Placental pericyte (primary cell): ENCODE measurements at places on chromosomes 1 and 21. TPM values are rescaled to one million over a fixed set of nuclear protein-coding genes. Genes with fewer than 3 reads are reported as not detected.

The DYNLT5 gene
- 1.0 TPM in 1 of 2 replicates, not detected in the other for total RNA-seq

The PIGR gene
- total RNA-seq, result not detected in 2 replicates

The RGS8 gene
- not detected in 2 replicates for total RNA-seq

The TEKT2 gene
- total RNA-seq, result not detected in 2 replicates

The KRTAP10-1 gene
- total RNA-seq, result not detected in 2 replicates

The ACTA1 gene
- not detected in 2 replicates for total RNA-seq

The JUN gene
- 46.2 and 107 TPM in 2 replicates for total RNA-seq

The HCRTR1 gene
- total RNA-seq, result not detected in 2 replicates

The AMPD1 gene
- not detected in 2 replicates for total RNA-seq

The S100A9 gene
- total RNA-seq, result not detected in 2 replicates

The KCNA3 gene
- 0.66 and 6.4 TPM in 2 replicates for total RNA-seq

The SMCP gene
- total RNA-seq, result not detected in 2 replicates

The WNT3A gene
- total RNA-seq, result not detected in 2 replicates

The C4BPA gene
- not detected in 2 replicates for total RNA-seq

The TDRD10 gene
- not detected in 2 replicates for total RNA-seq

The ADCY10 gene
- under 0.01 and 0.22 TPM in 2 replicates for total RNA-seq

The SPRR4 gene
- total RNA-seq, result not detected in 2 replicates

The CDK18 gene
- total RNA-seq, result 0.14 and 0.22 TPM in 2 replicates

The NBPF26 gene
- total RNA-seq, result 13.7 and 24.1 TPM in 2 replicates

The LCE2A gene
- total RNA-seq, result 0.57 TPM in 1 of 2 replicates, not detected in the other

The CLCA1 gene
- 0.22 TPM in 1 of 2 replicates, not detected in the other for total RNA-seq

The OLIG2 gene
- total RNA-seq, result not detected in 2 replicates

The LEFTY1 gene
- total RNA-seq, result not detected in 2 replicates

The SLC6A17 gene
- 0.14 TPM in 1 of 2 replicates, not detected in the other for total RNA-seq

The SYCP1 gene
- not detected in 2 replicates for total RNA-seq

The ODR4 gene
- total RNA-seq, result 15.7 and 15.8 TPM in 2 replicates

The MAP3K6 gene
- total RNA-seq, result 6.1 and 22.0 TPM in 2 replicates

The SLC1A7 gene
- 0.14 and 3.7 TPM in 2 replicates for total RNA-seq

The CHRM3 gene
- under 0.01 TPM in 2 replicates for total RNA-seq

The SFT2D2 gene
- total RNA-seq, result 21.7 and 41.7 TPM in 2 replicates

The FCRL2 gene
- total RNA-seq, result not detected in 2 replicates

The ARHGEF10L gene
- total RNA-seq, result 14.2 and 15.7 TPM in 2 replicates

The RGSL1 gene
- total RNA-seq, result not detected in 2 replicates

The CFHR4 gene
- not detected in 2 replicates for total RNA-seq

The C8A gene
- not detected in 2 replicates for total RNA-seq

The PATJ gene
- total RNA-seq, result 2.6 and 5.7 TPM in 2 replicates

The TMEM52 gene
- total RNA-seq, result 0.43 and 0.44 TPM in 2 replicates
